ENCODE measurements at places on chromosomes 5 and 9. TPM values are rescaled to one million over a fixed set of nuclear protein-coding genes. Genes with fewer than 3 reads are reported as not detected.

The DPH7 gene
- 52.5 TPM for total RNA-seq

DNA sequence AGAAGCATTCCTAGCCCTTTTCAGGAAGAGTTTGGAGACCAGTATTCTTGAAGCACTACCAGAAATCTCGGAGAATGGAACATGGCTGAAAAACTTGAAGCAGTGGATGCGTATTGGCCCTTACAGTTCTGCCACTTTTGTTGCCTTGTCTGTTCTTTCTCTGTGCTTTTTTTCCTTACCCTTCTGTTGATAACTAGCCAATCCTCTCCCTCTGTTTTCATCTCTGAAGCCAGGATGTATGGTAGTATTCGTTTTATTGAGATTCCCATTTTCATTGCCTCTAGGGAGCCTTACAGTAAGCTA, 564 bp upstream of the CCNH start:
- no peak for DNase-seq

DNA sequence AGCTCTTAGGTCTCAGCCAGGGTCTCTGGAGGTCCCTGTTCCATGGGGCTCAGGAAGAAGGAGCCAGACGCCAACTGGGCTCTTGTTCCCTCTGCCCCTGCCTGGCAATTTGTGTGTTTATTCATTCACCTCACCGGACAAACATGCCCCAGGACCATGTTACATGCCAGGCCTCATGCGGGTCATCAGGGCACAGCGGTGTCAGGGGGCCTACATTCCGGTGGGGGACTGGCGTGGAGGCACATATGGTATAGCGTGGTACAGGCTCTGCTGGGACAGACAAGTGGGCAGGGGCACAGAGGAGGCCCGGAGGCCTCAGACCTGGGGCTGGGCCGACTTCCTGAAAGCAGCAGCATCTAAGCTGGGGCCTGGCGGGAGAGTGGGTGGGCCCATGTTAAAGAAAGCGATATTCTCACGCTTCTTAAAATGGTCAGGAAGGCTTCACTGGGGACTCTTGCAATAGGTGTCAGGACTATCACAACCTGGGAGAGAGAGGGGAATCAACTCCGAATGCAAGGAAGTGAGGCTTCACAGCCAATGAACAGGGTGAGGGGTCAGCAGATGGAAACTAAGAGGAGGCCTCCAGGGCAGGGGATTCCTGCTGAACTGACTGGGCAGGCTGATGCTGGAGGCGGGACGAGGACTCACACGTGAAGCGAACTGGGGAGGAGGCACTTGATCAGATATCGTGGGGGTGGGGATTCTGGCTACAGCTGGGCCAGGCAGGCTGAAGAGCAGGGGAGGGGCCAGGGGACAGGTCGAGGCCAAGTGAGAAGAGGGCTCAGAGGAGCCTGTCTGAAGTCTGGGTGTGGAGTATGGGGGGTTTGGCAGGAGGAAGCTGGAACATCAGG, 41.9 kb downstream of the NCS1 start:
- no peak for DNase-seq

- no peak for DNase-seq
Measured at GRCh38 chr5:78500871-78501270, 140.5 kb downstream of the SCAMP1 start.

DNA sequence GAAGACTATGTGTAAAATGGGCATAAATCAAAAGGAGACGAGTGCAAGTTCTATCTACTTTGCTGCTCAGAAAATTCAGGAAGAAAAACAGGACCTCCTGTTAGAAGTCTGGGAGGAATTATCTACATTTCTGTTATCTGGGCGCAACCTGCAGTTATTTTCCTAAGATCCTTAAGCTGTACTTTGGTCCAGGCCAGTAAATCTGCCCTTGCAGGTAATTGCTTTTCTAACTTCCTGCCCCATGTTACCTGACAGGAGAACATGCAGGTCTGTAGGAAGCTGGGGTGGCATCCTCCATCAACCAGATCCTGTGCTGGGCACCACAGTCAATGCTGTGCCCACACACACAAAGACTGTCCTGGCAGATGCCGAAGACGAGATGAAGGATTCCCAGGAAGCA, 5.7 kb downstream of the CCNJL start:
- no peak for DNase-seq

The PTGR1 gene
- 142 TPM for total RNA-seq

GRCh38 chr9:32487981-32488380, 38.0 kb downstream of the RIGI start:
- DNase-seq = no peak

DNA sequence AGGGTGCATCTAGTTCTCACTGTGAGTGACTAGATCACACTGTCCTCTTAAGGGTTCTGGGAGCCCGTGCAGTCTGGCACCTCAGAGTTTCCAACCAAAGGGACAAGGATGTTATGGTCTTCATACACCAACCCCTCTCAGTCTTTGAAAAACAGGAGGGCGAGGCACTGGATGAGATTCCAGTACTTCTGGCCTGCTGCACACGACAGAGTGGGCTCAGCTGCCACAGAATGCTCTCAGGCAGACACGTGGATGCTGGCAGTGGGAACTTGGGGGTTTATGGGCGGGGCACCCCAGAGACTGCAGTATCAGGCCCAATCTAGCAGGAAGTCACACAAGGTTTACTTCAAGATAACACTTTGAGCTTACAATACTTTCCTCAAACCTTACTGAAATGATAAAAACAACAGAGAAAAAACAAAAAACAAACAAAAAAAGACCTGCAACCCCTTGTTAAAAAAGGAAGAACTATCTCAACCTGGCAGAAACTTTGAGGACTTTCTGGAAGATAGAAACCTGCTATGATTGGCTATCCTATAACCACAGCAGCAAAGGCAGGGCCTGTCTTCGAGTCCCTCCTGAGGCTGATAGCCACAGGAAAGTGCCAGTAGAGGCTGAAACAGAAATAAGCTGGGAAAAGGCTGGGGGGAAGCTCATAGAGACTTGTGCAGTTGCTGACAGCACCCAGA, 28.3 kb upstream of the TGFBR1 start:
- no peak for DNase-seq

The CDX1 gene
- total RNA-seq = 390 TPM

DNA sequence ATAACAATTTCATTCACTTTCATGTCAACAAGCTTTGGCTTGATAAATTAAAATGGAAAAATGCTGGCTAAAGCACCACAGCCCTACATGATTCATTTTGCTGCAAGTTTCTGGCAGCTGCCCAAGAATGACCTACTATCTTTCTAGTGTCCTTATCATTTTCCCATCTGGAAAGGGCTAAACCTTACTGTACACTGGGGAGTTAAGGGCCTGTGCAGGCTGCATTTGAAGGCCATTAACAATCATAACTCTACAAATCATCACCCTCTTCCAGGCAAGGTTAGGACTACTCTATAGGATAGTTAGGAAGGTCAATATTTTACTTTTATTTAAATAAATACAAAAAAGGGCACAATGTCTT, 579.7 kb upstream of the ZNF608 start:
- no peak for DNase-seq

- no peak for DNase-seq
Measured at GRCh38 chr9:121721770-121722169, 70.3 kb downstream of the DAB2IP start.

GRCh38 chr5:60376860-60377259, 323.1 kb downstream of the DEPDC1B start:
- DNase-seq = no peak

DNA sequence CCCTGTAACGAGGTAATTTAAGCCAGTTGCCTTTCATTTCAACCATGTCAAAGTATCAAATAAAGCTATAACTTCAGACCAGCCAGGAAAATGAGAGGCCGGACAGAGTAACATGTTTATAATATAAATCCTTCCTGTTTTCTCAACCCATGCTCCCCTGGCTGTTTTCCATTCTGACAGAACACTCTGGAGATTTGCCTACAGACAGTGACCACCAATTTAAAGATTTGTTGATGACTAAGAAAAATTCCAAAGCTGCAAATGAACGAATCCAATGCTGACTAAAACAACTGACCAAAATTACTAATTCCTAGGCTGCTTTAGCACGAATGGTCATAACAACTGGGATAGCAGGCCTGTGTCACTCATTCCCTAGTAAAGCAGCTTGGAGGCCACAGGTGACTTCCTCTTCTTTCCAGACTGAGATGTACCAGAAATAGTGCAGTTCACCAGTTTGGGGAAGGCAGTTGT, 141.4 kb downstream of the AOPEP start:
- no peak for DNase-seq

DNA sequence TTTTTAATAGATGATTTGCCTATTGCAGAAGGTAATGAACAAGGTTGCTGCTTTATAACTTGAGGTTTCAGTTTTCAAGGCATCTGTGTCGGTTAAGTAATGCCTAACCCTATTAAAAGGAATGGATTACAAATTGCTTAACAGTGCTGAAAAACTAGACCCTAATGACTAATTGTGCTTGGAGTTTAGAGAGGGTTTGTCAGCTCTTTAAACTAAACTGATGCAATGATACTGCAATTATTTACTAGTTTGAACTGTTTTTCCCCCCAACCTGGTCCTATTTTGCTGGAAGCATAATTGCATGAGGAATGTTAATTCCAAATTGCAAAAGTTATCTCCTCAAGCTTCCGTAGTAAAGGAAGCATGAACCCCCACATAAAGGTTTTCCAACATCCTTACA, 39.3 kb upstream of the TLX3 start:
- DNase-seq = no peak

The SMIM32 gene
- total RNA-seq = 16.5 TPM

GRCh38 chr5:139882961-139883539, 87.4 kb downstream of the PSD2 start:
- DNase-seq = no peak

The SH3GL2 gene
- total RNA-seq = 0.67 TPM

DNA sequence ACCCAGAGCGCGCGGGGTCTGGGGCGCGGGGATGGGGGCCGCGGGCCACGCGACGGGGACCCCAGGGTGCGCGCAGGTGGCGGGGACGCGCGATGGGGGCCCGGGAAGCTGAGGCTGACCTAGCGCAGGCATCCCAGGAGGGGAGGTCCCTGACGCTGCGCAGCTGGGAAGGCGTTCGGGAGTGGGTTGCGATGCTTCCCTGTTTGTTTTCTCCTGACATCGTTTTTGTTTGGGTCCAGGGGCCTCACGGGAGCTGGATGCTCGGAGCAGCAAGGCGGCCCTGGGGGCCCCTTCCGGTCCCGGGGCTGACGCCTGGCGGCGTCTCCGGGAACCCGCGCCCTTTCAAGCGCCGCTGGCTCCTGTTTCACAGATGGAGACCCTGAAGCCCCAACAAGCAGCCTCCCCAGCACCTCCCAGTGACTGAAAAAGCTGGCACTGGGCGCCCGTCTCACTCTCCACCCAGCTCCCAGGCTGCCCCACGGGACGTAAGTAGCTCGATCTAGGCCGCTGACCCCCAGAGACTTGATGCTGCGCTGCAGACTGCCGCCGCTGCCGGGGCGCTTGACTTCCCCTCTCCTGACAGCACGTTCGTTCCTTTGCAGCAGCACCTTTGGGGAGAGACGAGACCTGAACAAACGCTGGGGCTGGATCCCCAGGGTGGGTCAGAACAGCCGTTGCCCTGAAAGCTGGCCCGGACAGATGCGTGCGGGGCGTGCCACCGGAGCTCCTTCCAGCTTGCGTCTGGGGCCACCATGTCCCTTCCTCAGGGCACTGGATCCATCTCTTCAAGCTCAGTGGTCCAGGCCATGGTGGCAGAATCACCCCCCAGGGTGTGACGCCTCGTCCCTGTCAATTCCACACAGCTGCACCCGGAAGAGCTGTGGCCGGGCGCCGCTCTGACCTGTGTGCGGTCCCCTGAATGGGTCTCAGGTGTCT, 593 bp downstream of the BRD3OS start:
- DNase-seq = no peak

DNA sequence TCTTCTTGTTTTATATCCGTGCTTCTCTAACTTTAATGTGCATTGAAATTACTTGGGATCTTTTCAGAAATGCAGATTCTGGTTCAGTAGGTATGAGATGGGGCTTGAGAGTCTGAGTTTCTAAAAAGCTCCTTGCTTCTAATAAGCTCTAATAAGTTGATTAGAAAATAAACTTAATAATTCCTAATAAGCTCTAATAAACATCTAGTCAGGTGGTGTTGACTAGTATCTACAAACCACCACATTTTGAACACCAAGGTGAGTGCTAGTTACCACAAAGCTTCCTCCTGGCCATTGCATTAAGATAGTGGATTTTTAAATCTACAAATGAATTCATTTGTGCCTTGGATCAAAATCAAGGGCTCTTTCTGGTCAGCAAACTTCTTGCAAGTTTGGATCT, 5.3 kb downstream of the TMOD1 start:
- DNase-seq = no peak

DNA sequence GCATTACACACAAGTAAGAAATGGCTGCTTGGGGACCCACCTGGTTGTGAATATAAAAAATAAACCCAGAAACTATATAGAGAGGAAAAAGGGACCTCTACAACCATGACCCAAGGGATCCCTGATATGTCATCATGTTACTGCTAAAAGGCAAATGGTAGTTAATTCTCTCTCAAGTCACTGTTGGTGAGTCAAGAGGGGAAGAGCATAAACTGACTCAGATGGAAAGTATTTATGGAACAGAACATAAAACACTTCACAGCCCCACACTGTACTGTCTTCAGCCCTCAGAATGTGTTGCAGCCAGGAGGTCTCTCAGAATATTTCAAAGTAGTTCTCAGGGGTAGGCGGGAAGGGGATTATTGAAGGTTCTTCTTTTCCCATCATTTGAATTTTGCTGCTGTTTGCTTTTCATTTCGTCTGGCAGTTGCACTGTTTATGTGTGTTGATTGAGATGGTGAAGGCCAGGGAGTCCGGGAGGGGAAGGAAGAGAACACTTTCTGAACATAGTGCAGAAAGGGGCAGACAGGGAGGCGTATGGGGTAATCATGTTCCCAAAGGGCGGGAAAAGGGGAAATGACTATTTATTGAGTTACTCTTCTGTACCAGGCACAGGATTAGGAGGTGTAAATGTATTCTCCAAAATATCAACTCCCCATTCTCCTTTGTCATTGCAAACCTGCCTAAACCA, 85.5 kb downstream of the TEK start:
- no peak for DNase-seq

DNA sequence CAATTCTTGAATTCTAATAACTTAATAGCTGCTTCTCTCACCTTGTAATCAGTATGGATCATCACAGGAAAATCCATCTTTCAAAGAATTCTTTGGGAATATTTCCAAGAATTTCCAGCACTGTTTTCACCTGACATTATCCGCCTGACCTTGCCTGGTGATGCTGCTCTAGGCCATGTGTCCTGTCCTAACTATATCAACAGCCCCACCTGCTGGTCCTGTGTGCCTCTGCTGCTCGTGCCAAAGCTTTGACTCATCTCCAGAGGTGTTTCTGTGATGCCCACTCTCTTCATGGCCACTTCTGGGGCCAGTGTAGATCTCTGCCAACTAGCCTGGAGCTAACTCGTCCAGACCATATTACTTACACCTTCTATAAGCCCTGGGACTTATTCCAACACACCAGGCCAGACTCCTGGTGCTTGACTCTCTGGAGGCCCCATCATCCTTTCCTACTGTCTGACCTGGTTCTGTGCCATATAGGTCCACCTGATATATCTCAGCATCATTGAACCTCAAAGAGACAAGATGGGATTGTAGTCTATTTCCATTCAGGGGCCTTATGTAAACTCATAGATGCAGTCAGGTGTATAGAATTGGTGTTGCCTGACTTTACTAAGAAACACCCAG, 67.5 kb upstream of the CKMT2 start:
- DNase-seq = peak; percentile 58

GRCh38 chr9:30723656-30724055, 1660.8 kb upstream of the ACO1 start:
- DNase-seq = no peak

The ARHGEF39 gene
- 1.9 TPM for total RNA-seq

The UNC5A gene
- total RNA-seq = not detected

The SOHLH1 gene
- total RNA-seq = not detected
